ENCODE measurements at places on chromosomes 12 and 14.

- DNase-seq, result no peak
These were observed 143.5 kb downstream of the SCARB1 start for GRCh38 chr12:124720004-124720680.

DNA sequence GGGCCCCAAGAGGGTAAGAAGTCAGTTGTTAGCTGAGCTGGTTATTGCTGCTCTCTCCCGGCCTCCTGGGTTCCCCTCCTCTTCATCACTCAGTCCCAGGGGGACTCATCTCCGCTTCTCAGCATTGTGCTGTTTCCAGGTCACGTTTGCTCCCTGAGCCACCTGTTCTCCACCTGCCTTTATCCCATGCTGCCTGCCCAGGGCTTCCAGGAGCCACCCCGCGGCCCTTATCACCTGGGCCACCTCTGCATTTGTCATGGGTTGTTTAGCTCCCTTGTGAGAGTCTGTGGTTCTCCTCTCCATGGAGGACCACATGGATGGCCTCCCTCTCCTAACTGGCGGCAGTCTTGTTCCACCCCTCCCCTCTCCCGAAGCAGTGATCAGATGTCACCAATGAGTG, 36.0 kb downstream of the SYNDIG1L start:
- no peak for DNase-seq

GRCh38 chr14:31877255-31877798, 199.8 kb upstream of the ARHGAP5 start:
- DNase-seq, result no peak

GRCh38 chr12:105876396-105876927, 262.3 kb downstream of the NUAK1 start:
- DNase-seq, result no peak

- DNase-seq, result no peak
These were observed 1673.9 kb upstream of the SEL1L start for GRCh38 chr14:83207550-83207949.

GRCh38 chr12:118065380-118065779, 4.4 kb upstream of the WSB2 start:
- no peak for DNase-seq

GRCh38 chr12:2283916-2284315, 231.1 kb downstream of the CACNA1C start:
- no peak for DNase-seq

- DNase-seq, result no peak
These were observed 37.3 kb downstream of the TCHP start for GRCh38 chr12:109937371-109937770.

- DNase-seq, result no peak
These were observed 271.9 kb upstream of the PDE3A start for GRCh38 chr12:20096430-20096829.

- DNase-seq, result no peak
These were observed 40.8 kb upstream of the POC1B start for GRCh38 chr12:89566615-89567014.
